GM12865 (cell line): ENCODE measurements at places on chromosomes 2 and 18.

GRCh38 chr18:37276111-37276890 lies 289.3 kb downstream of the CELF4 start:
- no peak for DNase-seq

DNA sequence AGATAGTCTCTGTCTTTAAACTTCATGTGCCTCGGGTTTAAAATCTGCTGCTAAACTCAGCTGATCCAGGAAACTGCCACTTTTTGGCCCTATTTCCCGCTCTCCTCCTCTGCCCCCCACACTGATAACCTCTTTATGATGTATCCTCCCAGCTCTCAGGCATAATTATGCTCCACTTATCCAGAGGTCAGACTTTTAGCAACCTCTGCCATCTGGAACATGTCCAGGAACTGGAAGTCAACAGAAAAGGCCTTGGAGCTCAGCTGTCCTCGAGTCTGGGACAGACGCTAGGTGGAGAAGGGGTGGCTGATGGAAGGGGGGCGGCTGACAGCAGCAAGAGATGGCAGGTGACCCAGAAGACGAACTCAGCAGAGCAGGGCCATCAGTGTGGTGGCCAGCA lies 41.2 kb downstream of the ASAP2 start:
- no peak for DNase-seq

GRCh38 chr2:24494410-24494809 lies 3.4 kb downstream of the NCOA1 start:
- no peak for DNase-seq

- no peak for DNase-seq
Measured at GRCh38 chr18:36504928-36505327, 207.4 kb downstream of the FHOD3 start.

- DNase-seq: no peak
Measured at GRCh38 chr2:20423359-20423758, 23.5 kb upstream of the RHOB start.

GRCh38 chr2:101860782-101861181 lies 131.0 kb upstream of the IL1R2 start:
- no peak for DNase-seq

GRCh38 chr2:180676520-180677025 lies 303.8 kb upstream of the UBE2E3 start:
- no peak for DNase-seq
